ENCODE measurements at places on chromosomes 7 and 10.

DNA sequence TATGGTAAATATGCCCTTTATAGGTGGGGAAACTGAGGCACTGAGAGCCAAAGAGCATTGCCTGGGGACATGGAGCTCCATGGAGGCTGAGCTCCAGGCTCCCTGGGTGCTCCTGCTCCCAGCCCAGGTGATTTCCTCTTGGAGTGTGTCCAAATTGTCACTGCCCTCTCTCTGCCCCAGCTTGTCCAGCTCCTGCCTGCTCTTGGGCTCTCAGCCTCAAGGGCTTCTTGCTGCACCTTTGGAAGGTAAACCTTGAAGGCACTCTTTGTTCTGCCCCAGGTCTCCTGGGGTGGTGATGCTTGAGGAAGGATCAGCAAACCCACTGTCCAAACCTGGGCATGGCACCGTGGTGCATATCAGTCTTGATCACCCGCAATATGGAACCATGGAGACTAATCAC lies 166.1 kb downstream of the RPS24 start:
- DNase-seq, result no peak

DNA sequence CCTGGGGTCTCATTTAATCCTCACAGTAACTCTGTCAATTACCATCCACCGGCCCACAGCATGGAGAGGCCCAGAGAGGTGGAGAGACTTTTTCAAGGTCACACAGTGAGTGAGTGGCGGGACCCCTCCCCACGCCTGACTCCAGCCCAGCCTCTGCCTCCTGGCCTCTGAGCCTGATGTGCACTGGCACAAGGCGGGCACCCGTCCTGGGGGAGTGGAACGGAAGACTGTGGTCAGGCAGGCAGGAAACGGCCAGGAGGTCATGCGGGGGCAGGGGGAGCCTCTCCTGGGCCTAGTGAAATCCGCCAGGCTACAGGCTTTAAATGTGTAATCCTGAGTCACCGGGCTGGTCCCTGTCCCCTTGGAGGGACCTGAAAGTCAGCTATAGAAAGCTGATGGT lies 32.2 kb downstream of the ZCCHC24 start:
- DNase-seq, result no peak

DNA sequence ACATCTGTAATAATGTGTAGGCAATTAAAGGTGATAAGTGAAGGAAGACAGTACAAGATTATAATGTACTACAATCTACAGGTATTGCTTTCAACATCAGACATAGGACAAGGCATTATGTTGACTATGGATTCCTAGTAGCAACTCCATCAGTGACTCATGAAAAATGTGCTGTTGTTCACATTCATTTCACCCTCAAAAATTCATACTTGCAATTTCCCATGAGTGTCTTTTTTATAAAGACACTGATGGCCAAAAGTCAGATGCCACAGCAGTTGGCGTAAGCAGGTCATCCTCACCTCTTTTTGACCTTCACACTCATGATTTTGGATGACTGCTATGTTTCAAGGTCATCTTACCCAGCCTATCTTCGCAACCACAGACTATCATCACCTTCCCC lies 100.0 kb upstream of the AMPH start:
- no peak for DNase-seq

GRCh38 chr7:134593530-134594392 lies 44.9 kb downstream of the AKR1B15 start:
- no peak for DNase-seq

DNA sequence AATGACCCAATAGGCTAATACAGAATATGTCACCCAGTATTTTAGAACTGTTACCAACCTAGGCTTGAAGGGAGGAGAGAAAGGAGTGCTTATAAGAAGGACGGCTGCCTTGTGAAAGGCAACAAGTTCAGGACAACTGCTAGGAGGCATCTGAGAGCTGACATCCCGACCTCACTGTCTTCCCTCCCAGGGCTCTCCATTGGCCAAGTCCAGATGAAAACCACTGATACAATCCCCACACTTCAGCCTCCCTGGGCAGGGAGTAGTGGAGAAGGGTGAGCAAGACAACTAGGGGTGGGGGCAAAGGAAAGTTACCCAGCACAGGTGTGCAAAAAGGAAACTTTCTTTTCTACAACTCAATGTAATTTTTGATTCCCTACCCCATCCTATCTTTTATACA lies 29.5 kb upstream of the TMEM273 start:
- DNase-seq, result no peak

All from keratinocyte (primary cell).